ENCODE measurements at places on chromosomes 12 and 14. TPM values are rescaled to one million over a fixed set of nuclear protein-coding genes. Genes with fewer than 3 reads are reported as not detected.

GRCh38 chr12:113418213-113418879, 3.8 kb upstream of the SDSL start:
- no peaks in the 10 kb centered on the region for H3K36me3 ChIP-seq
- DNase-seq = no peak
- no peaks in the 10 kb centered on the region for H3K27me3 ChIP-seq
- no peaks in the 10 kb centered on the region for H3K4me1 ChIP-seq
- H3K27ac ChIP-seq = no peak overlapping the region

DNA sequence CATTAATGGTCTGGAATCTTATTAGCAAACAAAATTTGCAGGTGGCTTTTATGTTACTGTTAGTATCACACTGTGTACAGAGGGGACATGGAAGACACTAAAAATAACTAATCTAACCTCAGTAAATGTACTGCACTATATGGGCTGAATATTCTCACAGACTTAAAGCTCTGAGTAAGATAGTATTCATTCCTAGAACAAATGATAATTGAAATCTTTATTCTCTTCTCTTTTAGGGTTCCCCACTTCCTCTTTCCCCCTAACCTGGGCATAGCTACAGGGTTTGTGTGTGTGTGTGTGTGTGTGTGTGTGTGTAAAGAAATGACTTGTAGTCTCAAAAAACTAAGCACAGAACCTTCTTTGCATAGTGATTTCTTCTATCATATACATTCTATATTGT, 21.4 kb upstream of the HECTD1 start:
- no peaks in the 10 kb centered on the region for H3K27me3 ChIP-seq
- DNase-seq = no peak
- H3K4me3 ChIP-seq = no peak overlapping the region
- H3K27ac ChIP-seq = no peak overlapping the region

Gene LRFN5
- 3.0 TPM for total RNA-seq

DNA sequence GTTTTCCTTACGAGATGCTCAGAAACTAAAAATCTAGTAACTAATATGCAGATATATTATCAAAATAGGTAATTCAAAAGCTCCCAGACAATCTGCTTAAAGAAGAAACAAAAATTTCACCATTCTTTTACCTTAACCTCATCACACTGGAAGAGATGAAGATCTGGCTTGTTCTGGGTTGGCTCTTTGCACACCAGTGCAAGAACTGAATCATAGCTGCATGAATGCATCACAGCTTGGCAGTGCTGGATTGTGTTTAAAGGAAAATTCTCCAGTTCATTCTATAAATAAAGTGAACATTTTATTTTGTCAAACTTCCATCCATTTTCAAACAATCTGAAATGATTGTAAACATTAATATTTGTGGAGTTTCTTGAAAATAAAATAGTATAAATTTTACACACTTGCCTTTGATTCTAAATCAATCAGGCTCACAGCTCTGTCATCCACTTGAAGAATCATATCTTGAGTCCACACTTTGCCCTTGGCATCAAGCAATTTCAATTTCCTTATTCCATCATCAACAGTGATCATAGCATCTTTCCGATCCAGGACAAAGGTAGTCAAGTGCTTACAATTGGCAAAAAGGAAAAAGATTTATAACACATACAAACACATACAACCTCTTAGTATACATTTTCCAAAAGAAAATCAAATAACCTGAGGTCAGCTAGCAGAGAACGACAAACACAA, 119.8 kb downstream of the EPS8 start:
- no peaks in the 10 kb centered on the region for H3K4me1 ChIP-seq
- H3K4me3 ChIP-seq = no peak overlapping the region
- no peaks in the 10 kb centered on the region for H3K36me3 ChIP-seq
- H3K27ac ChIP-seq = no peak overlapping the region
- no peaks in the 10 kb centered on the region for H3K27me3 ChIP-seq
- no peak for DNase-seq

Gene SIRT4
- 2.1 TPM for total RNA-seq

DNA sequence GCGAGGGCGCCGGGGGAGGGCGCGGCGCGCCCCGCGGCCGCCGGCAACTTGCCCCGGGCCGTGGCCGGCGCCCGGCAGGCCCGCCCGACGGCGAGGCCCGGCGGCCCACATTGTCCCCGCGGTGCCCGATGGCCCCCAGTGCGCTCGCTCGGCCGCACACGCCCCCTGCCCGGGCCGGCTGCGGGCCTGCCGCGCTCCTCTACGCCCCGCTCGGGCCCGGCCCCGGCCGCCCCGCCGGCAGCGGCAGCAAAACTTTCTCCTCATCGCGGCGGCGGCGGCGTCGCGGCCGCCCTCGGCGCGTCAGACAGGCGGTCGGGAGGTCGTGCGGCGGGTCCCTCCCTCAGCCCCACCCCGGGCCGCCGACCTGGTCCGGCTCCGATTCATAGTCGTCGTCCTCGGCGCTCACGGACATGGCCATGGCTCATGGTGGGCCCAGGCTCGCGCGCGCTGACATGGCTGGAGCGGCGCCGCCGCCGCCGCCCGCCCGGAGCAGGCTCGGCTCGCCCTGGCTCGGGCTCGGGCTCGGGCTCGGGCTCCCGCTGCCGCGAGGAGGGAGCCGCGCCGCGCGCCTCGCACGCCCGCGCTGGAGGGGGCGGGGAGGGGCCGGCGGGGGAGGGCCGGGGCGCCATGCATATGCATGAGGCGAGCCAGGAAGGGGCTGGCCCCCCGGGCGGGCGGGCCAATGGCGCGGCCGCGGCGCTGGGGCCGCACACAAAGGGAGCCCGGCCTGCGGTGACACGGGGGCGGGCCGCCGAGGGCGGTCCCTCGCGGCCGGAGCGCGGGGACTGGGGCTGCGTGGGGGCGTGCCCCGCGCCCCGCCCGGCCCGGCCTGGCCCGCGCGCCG, 67.1 kb downstream of the RNF34 start:
- H3K4me1 ChIP-seq = peaks cover 5% of the 10 kb centered on the region
- H3K36me3 ChIP-seq = peaks cover 8% of the 10 kb centered on the region
- peak overlapping the region; percentile 52 for H3K4me3 ChIP-seq
- peak; percentile 92 for DNase-seq
- H3K27me3 ChIP-seq = no peaks in the 10 kb centered on the region
- H3K27ac ChIP-seq = no peak overlapping the region

- H3K27ac ChIP-seq = no peak overlapping the region
- H3K27me3 ChIP-seq = no peaks in the 10 kb centered on the region
- H3K36me3 ChIP-seq = peaks cover 5% of the 10 kb centered on the region
- DNase-seq = no peak
Observed at GRCh38 chr14:71141701-71142374, 234.6 kb downstream of the PCNX1 start.

DNA sequence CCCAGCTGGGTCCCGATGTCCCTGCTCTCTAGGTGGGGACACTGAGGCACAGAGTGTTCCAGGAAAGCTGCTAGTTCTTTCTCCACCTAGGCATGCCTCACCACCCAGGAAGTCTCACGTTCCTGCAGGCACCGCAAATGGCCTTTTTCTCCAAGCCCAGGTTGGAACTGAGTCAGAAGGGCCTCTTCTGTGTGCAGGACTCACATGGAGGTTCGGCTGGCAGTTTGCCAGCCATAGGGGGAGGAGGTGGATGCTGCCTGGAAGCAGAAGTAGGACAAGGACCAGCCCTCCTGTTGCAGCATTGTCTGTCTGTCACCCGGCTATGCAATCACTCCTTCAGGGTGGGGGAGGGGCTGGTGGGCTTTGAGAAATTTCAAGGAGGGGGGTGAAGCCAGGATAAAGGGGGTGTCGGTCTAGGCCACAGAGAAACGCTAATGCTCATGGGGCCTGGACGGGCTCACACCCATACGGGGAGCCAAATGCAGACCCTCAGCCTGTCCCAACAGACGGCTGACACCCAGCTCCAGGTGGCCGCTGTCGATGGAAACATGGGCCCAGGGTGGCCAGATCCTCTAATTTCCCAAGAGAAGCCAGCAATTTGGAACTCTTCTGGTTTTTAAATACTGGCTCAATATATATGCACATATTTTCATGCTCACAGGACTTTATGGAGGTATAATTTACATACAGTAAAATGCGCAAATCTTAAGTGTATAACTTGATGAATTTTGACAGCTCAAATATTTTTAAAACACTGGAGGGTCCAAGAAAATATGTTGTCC, 120.5 kb downstream of the PHETA1 start:
- no peak for DNase-seq
- no peak overlapping the region for H3K27ac ChIP-seq
- H3K27me3 ChIP-seq = no peaks in the 10 kb centered on the region
- H3K4me1 ChIP-seq = no peaks in the 10 kb centered on the region
- 0 out of 2 replicates have a peak, but pooled peaks cover 5% of the 10 kb centered on the region for H3K36me3 ChIP-seq
- no peak overlapping the region for H3K4me3 ChIP-seq

- H3K27ac ChIP-seq = no peak overlapping the region
- H3K4me3 ChIP-seq = no peak overlapping the region
- peaks cover 6% of the 10 kb centered on the region for H3K27me3 ChIP-seq
- no peak for DNase-seq
- no peaks in the 10 kb centered on the region for H3K4me1 ChIP-seq
Observed at GRCh38 chr12:48420039-48420775, 52.2 kb upstream of the ANP32D start.

DNA sequence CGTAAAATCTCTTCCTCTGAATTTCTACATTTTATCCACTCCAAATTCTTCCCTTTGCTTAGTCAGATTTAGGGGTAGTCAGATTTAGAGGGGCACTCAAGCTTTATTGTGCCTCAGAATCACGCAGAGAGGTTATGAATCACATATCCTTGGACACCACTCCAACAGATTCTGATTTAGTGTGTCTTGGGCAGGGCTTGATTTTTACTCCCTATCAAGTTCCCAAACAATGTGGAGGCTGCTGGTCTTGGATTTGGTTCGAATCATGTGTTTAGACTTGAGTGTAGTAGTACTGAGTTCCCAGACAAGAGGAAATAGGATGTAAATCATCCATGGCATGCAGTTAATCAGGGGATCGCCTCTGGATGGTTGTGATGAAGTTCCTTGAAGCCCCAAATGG, 298.1 kb upstream of the CLEC14A start:
- peaks cover 12% of the 10 kb centered on the region for H3K36me3 ChIP-seq
- no peaks in the 10 kb centered on the region for H3K4me1 ChIP-seq
- H3K27me3 ChIP-seq = no peaks in the 10 kb centered on the region
- H3K4me3 ChIP-seq = no peak overlapping the region
- H3K27ac ChIP-seq = no peak overlapping the region
- DNase-seq = no peak

DNA sequence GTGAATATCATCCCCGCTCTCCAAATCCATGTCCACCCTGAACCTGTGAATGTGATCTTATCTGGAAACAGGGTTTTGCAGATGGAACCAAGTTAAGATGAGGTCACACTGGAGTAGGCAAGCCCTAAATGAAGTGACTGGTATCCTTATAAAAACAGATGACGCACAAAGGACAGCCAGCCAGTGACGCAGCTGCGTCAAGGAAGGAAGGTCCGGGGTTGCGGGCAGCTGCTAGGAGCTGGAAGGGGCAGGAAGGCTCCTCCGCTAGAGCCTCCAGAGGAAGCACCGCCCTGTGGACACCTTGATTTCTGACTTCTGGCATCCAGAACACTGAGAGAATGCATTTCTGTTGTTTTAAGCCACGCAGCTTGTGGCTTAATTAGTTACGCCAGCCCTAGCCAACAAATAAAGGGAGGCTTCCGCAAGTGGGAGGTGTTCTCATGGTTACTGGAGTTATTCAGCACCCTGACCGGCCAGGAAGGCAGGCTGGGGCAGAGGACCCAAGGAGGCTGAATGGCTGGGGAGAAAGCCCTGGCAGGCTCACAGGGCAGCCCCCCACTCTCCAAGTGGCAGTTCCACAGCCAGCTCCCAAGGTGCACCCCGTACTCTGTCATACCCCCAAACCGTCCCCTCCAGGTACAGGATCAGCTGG, 127.6 kb upstream of the NCOR2 start:
- no peaks in the 10 kb centered on the region for H3K36me3 ChIP-seq
- H3K4me3 ChIP-seq = no peak overlapping the region
- H3K4me1 ChIP-seq = no peaks in the 10 kb centered on the region
- H3K27ac ChIP-seq = no peak overlapping the region
- peak; percentile 29 for DNase-seq

DNA sequence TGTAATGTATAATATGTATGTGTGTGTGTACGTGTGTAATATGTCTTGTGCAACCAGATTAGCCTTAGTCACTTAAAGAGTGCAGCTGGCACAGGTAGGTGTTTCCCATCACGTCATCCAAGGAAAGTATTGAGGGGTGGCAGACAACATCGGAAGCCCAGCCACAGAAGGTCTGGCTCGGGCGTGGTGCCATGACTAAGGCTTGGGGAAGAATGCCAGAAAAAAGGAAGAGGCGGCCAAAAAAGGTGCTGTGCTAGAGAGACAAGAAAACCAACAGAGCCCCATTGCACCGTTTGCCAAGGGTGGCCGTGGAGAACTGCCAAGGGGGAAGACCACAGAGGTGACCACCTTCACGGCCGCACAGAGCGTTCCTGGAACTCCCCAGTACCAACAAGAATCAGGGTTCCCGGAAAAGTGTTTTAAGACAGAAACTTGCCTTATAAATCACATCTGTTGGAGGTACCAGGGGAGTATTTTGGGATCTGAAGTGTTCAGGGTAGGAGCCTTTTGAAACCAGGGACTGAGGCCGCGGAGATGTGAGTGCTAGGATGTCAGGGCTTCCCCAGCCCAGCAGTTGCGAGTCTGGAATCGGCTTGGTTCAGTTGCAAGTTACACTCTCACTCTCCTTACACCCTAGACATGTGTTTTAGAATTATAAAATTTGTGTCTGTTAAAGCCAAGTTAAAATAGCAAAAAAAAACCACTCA, 131.2 kb upstream of the DYRK2 start:
- no peak overlapping the region for H3K27ac ChIP-seq
- H3K27me3 ChIP-seq = no peaks in the 10 kb centered on the region
- H3K36me3 ChIP-seq = no peaks in the 10 kb centered on the region
- no peak for DNase-seq

DNA sequence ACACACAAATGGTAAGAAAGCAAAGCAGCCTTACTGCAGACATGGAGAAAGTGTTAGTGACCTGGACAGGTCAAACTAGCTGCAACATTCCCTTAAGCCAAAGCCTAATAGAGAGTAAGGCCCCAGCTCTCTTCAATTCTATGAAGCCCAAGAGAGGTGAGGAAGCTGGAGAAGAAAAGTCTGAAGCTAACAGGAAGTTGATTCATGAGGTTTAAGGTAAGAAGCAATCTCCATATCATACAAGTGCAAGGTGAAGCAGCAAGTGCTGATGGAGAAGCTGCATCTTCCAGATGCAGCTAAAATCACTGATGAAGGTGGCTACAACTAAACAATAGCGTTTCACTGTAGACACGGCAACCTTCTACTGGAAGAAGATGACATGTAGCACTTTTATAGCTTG, 53.5 kb downstream of the PPP1R12A start:
- H3K27ac ChIP-seq = no peak overlapping the region
- no peak for DNase-seq
- H3K36me3 ChIP-seq = peaks cover 11% of the 10 kb centered on the region
- H3K4me1 ChIP-seq = no peaks in the 10 kb centered on the region
- no peaks in the 10 kb centered on the region for H3K27me3 ChIP-seq
- no peak overlapping the region for H3K4me3 ChIP-seq
